B cell (primary cell): ENCODE measurements at places on chromosomes 7 and 10. TPM values are rescaled to one million over a fixed set of nuclear protein-coding genes. Genes with fewer than 3 reads are reported as not detected.

ERVW-1 gene
- total RNA-seq = not detected in 2 replicates

GRCh38 chr7:75638594-75639070 lies 100.1 kb downstream of the HIP1 start:
- peak overlapping the region; percentile 63 for H3K4me3 ChIP-seq
- H3K27me3 ChIP-seq = no peaks in the 10 kb centered on the region
- H3K36me3 ChIP-seq = no peaks in the 10 kb centered on the region
- peaks cover 14% of the 10 kb centered on the region for H3K4me1 ChIP-seq

SEMA3D gene
- total RNA-seq = 0.36 and 0.59 TPM in 2 replicates

DNA sequence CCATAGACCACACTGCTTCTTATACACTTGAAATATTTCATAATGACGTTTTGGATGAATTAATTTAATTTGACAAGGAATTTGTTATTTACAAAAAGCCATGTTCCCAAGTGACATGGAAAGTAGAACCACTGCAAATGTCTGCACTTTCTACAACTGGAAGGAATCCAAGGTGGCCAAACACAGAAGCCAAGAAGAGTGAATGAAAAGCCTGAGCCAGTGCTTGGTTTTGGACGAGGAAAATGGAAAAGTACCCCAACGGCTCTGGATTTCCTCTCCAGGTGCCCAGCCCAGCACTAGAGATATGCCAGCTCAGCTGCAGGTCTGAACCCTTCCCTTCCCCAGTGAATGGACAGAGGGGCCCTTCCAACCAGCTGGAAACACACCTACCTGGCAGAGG lies 279.4 kb downstream of the TNS3 start:
- H3K4me3 ChIP-seq = no peak overlapping the region
- H3K36me3 ChIP-seq = no peaks in the 10 kb centered on the region
- no peak overlapping the region for H3K27ac ChIP-seq
- no peaks in the 10 kb centered on the region for H3K4me1 ChIP-seq

NUTM2A gene
- 0.63 and 0.96 TPM in 2 replicates for total RNA-seq

- no peak for DNase-seq
- H3K4me1 ChIP-seq = no peaks in the 10 kb centered on the region
- H3K27ac ChIP-seq = no peak overlapping the region
- H3K36me3 ChIP-seq = no peaks in the 10 kb centered on the region
- H3K27me3 ChIP-seq = no peaks in the 10 kb centered on the region
- no peak overlapping the region for H3K4me3 ChIP-seq
These were observed 82.2 kb upstream of the DDC start for GRCh38 chr7:50647286-50647980.

DNA sequence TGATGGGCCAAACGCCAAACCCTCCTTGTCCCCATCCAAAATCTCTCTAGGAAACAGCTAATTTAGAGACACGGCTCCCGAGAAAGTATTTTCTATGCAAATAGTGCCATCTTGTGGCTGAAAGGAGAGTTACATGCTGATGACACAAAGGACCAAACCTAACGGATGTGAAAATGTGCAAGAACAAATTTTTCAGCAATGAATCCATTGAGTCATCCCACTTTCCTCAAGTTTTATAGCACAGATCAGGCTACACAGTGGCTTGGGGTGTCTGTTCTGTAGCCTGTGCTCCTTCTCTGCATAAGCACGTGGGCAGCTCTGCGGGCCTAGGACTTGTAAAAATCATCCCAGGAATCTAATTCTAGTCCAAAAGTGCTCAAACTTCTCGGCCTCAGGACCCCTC lies 154.8 kb upstream of the PRR15 start:
- DNase-seq = peak; percentile 70
- H3K4me1 ChIP-seq = no peaks in the 10 kb centered on the region
- no peak overlapping the region for H3K27ac ChIP-seq

GRCh38 chr10:96370584-96371157 lies 11.9 kb upstream of the OPALIN start:
- no peak overlapping the region for H3K27ac ChIP-seq
- H3K4me3 ChIP-seq = no peak overlapping the region
- DNase-seq = peak; percentile 73
- peaks cover 13% of the 10 kb centered on the region for H3K4me1 ChIP-seq
- H3K27me3 ChIP-seq = no peaks in the 10 kb centered on the region
- H3K36me3 ChIP-seq = no peaks in the 10 kb centered on the region

DGKB gene
- total RNA-seq = not detected in 2 replicates

DNA sequence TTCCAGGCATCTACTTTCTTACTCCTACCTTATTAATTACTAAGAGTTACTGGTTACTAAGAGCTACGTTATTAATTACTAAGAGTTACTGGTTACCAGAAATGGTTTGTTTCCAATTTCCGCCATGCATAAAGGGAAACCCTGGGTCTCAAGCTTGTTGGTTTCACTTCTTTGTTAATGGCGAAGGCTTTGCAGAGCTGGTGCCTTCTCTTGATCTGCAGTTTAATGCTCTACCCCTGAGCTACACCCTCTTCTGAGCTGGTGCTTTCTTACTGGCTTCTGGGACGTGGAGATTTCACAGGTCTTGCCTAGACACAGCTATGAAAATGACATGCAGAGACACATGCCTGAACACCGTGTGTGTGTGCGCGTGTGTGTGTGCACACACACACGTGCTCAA lies 560 bp downstream of the CPA4 start:
- H3K27me3 ChIP-seq = no peaks in the 10 kb centered on the region
- no peaks in the 10 kb centered on the region for H3K36me3 ChIP-seq
- H3K27ac ChIP-seq = peak overlapping the region; percentile 35

DNA sequence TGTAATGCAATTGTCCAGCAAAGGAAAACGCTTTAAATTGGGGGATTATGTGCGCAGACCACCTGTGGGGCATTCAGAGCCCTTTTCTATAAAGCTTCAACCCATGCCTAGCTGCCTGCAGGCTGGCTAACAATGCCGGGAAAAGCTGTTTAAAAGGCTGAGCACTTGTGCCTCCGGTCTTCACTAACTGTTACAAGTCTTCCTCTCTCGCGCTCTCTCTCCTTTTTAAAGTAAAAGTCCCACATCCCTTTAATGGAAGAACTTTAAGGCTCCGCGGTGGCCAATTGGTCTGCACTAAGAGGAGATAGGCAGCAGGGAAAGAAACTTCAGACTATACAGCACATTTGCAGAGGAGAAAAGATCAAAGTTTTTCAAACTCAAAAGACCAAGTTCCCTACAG lies 4.6 kb downstream of the FZD8 start:
- H3K27me3 ChIP-seq = no peaks in the 10 kb centered on the region
- no peaks in the 10 kb centered on the region for H3K36me3 ChIP-seq
- H3K4me3 ChIP-seq = no peak overlapping the region
- DNase-seq = no peak
- peaks cover 17% of the 10 kb centered on the region for H3K4me1 ChIP-seq

LSM5 gene
- total RNA-seq = 32.1 and 34.7 TPM in 2 replicates

DNA sequence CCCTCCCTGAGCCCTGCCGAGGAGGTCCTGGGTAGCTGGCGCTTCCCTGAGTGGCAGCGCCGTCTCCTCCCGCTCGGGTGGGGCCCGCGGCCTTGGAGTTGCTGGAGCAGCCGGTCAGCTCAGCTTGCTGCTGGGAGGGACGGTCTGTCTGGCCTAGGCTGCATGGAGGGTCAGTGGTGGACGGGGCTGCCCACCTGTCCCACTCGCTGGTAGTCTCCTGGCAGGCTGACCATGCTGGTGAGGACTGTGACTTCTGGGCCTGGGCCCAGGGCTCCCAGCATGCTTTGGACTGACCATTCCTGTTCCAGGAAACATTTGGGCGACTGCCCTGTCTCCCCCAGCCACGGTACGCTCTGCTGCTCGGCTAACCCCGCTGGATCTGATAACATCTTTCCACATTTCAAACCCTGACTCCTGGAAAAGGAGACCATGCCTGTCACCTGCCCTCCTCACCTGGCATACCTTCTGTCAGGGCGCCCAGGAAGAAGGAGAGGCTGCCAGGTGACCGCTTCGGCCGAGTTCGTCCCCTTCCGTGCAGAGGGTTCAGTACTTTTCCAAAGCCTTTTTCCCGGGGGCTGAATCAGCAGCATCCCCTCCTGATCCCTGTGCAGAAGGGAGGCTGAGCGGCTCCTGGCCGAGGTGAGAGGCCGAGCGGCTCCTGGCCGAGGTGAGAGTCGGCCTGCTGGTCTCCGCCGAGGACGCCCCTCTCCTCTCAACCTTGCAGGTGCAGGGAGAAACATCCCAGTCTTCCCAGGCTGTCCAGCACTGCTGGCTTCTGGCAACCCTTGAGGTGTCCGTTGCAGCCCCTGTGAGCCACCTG lies 43.4 kb downstream of the FAM20C start:
- H3K36me3 ChIP-seq = no peaks in the 10 kb centered on the region
- no peak overlapping the region for H3K4me3 ChIP-seq
- no peak for DNase-seq
- H3K27ac ChIP-seq = no peak overlapping the region
- no peaks in the 10 kb centered on the region for H3K27me3 ChIP-seq
- no peaks in the 10 kb centered on the region for H3K4me1 ChIP-seq

- H3K36me3 ChIP-seq = no peaks in the 10 kb centered on the region
- DNase-seq = peak; percentile 58
- no peaks in the 10 kb centered on the region for H3K27me3 ChIP-seq
- no peak overlapping the region for H3K4me3 ChIP-seq
- H3K27ac ChIP-seq = no peak overlapping the region
These were observed 62.2 kb downstream of the SAMD9 start for GRCh38 chr7:93055543-93056107.
